Activated gamma-delta T cell (primary cell): ENCODE measurements at places on chromosomes 16 and 17.

DNA sequence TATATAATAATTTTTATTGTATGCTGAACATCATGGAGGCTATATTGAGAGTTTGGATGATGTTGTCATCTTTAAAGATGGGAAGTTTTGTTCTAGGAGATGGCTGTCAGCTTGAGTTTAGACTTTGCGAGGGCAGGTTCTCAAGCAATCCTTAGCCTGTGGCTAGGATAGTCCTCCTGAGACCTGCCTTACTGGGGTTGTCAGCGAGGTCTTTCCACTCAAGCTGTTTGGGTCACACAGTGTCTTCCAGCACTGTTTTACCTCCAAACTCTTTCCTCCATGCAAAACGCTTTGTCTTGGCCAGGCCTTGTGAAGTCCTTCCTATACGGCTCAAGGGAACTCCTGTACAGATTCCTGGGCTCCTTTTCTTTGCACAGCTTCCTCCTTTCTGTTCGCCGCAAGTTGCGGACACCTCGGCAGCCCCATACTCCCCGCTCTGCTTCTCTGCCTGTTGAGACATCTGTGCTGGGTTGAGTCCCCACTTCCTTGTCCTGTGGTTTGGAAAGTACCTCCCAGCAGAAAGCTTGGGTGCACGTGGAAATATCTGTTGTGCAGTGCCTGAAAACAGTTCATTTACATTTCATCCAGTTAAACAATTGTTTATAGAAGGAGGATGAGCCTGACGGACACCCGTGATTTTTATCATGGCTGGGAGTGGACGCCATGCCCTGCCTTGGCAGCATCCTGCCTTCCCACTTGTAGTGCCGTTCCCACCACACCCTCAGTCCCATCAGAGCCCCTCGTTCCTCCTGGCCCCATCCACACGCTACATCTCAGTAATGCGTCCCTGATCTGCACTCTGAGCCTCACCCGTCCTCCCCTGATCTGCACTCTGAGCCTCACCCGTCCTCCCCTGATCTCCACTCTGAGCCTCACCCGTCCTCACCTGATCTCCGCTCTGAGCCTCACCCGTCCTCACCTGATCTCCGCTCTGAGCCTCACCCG, 55.0 kb upstream of the CBFA2T3 start:
- DNase-seq, result no peak

- DNase-seq, result no peak
Observed at GRCh38 chr17:31842195-31843069, 16.6 kb downstream of the COPRS start.

DNA sequence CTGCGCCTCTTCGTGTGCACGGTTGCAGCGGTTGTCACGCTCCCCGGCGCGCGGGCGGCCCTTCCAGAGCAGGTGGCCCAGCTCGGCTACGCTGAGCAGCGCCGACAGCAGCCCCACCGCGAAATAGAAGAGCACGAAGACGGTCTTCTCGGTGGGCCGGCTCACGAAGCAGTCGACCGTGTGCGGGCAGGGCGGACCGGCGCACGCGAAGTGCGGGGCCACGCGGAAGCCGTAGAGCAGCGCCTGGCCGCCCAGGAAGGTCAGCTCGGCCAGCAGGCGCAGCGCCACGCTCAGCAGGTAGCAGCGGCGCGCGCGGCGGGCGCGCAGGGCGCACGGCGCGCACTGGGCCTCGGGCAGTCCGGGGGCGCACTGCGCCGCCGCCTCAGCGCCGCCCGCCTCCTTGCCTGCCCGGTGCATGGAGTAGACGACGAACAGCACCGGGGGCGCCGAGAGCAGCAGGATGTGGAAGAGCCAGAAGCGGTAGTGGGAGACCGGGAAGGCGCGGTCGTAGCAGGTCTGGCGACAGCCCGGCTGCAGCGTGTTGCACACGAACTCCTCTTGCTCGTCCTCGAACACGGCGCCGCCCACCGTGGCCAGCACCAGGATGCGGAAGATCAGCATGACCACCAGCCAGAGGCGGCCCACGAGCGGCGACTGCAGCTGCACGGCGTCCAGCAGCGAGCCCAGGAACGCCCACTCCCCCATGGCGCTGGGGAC, 1.3 kb downstream of the GJD3 start:
- no peak for DNase-seq

DNA sequence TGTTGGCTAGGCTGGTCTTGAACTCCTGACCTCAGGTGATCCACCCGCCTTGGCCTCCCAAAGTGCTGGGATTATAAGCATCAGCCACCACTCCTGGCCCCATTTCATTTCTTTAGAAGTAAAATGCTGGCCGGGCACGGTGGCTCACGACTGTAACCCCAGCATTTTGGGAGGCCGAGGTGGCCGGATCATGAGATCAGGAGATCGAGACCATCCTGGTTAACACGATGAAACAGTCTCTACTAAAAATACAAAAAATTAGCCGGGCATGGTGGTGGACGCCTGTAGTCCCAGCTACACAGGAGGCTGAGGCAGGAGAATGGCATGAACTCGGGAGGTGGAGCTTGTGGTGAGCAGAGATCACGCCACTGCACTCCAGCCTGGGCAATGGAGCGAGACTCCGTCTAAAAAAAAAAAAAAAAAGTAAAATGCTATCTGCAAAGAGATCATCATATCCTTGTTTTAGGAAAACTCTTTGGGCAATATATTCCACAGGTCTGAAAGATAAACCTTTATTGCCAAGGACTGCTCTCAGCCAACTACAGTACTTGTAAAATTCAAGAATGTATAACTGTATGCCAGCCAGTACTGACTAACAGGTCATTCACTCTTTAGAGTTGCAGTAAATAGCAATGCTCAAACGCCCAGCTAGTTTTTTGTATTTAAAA, 3.8 kb downstream of the GJC1 start:
- no peak for DNase-seq

DNA sequence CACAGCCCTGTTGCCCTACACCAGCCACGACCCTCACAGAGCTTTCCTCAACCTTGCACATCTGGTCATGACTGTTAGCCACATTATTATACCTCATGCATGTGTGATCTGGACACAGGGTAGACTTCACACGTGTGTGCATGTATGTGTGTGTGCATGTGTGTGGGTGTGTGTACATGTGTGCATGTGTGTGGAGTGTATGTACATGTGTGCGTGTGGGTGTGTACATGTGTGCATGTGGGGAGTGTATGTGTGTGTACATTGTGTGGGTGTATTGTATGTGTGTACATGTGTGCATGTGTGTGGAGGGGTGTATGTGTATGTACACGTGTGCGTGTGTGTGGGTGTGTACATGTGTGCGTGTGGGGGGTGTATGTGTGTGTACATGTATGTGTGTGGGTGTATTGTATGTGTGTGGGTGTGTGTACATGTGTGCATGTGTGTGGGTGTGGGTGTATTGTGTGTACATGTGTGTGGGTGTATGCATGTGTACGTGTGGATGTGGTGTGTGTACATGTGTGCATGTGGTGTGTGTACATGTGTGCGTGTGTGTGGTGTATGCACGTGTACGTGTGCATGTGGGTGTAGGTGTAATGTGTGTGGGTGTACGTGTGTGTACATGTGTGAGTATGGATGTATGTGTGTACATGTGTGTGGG, 130.2 kb downstream of the C16orf95 start:
- no peak for DNase-seq

- peak; percentile 44 for DNase-seq
Observed at GRCh38 chr17:3796822-3797170, 4.2 kb downstream of the ITGAE start.

DNA sequence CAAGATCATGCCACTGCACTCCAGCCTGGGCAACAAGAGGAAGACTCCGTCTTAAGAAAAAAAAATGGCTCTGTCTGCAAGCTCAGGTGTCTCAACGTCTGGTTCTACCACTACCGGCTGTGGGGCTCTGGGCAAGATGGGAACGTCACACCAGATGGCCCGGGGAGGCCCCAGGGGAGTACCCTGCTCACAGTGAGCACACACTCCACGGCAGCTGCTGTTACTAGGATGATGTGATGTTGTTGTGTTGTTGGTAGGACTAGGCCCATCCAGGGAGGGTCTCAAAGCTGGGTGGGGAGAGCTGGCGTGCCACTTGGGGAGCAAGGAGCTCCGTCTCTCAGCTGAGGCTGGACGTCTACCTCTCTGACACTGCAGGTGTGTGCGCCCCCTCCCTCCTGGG, 9.4 kb upstream of the NPTX1 start:
- no peak for DNase-seq

GRCh38 chr16:119835-120491, 18.5 kb downstream of the NPRL3 start:
- DNase-seq, result no peak

DNA sequence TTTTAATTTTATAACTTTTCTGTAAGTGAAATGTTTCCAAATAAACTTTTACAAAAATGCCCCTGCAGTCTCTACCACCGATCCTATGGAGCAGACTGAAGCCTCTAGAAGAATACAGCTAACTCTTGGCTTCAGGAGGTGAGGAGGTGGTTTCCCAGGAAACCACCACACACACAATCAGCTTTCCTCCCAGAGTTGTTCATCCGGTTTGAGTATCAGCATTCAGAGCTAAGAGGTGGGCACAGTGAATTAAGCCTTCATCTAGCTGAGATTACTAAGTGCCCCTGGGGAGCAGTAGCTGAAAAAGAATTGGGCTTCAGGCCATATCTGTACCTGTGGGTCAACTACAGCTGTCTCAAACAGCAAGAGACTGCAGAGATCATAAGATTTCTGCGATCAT, 139.7 kb downstream of the AATF start:
- no peak for DNase-seq

DNA sequence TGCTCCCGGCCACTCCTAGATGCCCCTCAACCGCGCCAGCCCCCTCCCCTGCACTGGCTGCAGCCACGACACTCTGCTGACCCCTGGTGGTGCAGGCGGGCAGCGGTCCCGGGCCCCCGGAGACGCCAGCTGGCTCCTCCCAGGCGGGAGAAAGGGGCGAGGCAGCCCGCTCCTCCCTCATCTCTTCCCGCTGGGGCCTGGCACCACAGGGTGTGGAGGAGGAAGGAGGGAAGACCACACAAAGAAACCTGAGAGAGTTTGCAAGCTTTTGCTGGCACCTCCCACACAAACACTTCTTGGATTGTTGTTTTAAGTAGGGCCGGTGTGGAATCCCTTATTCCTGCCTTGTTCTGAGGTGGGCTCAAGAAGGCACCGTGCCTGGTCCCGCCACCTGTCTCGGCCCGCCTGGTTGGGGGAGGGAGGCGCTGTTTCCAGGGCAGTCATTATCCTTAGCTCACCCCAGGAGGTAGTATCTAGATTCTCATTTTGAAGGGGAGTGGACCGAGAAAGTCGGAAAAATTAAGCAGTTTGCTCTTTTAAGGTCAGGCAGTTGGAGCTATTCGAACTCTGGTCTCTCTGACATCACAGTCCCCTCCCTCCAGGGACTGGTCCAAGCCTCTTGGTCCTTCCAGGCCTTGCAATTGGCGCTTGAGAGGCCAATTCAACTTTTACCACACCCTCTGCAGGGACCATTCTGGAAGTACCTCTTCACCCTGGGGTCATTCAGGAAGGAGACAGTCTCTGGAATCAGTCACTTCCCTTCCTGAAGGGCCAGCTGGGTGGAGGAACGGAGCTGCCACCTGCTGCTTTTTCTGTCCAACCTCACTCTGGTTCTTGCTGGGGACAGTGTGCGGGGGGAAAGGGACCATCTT, 959 bp upstream of the ANKRD13B start:
- peak; percentile 52 for DNase-seq
